Stimulated activated CD8-positive, alpha-beta memory T cell treated with anti-CD3 and anti-CD28 coated beads, Interleukin-7, amount 100 ng/mL, for 4 hours (primary cell): ENCODE measurements at places on chromosomes 16 and 17.

- DNase-seq: no peak
These were observed 489.0 kb upstream of the ZFHX3 start for GRCh38 chr16:73536931-73537330.

DNA sequence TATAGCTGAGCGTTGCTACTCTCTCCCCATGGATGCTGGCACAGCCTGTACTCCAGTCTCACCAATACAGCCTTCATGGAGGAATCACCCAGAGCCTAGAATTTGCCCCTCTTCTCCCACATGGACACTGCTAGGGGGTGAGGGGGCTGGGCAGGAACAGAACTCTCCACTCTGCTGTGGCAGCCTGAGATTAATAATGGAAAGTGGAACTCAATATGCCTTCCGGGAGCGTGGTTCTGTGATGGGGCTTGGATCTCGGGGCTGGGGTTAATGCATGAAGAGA lies 1.2 kb downstream of the SLC9A5 start:
- DNase-seq: no peak

DNA sequence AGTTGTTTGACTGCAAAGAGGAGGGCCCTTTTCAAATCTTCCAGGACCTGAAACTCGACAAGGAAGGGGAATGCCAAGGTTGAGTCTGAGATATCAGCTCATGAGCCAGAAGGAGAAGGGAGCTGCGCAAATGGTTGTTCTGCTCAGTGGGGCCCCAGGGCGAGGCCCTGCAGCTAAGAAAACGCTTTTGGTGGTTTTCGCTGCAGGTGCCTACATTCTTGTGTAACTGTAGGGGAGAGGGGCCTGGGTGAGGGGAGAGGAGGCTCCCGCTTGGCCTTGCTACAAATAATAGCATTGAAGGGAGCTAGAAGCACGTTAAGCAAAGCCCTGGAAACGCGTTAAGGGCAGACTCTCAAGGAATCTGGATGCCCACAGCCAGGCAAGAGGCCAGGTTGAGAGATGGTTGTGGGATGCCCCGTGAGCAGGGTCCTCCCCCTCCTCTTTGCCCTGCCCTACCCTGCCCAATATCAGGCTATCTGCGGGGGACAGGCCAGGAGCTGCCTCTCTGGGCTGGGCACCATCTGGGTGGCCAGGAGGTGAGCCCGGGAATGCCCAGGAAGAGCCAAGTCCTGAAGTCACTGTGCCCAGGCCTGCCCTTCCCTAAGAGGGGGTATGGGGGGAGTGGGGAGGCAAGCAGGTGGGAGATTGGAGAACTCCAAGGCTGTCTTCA lies 21.9 kb downstream of the GPR142 start:
- DNase-seq: no peak

- no peak for DNase-seq
These were observed 27.1 kb downstream of the PPM1D start for GRCh38 chr17:60627124-60627523.

GRCh38 chr16:48014349-48015135 lies 141.3 kb downstream of the ABCC12 start:
- no peak for DNase-seq

GRCh38 chr17:62763891-62764600 lies 44.1 kb downstream of the MARCHF10 start:
- DNase-seq: no peak

DNA sequence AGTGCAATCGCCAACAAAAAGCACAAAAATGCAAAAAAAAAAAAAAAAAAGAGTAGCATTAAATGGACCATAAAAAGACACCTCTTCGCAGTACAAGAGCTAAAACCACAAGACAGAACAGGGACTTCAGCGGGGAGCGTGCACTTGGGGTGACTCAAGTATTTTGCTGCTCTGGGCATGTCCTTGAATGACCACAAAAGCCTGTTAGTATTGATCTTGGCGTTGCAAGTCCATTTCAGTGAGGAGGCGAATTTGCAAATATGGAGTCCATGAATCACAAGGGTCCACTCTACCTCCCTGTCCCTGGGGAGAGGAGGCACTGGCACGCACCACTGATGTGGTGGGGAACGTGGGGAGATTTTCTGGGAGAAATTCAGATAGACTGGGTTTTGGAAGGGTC lies 78.9 kb downstream of the CNGB1 start:
- DNase-seq: no peak

- DNase-seq: no peak
These were observed 47.3 kb downstream of the OMG start for GRCh38 chr17:31249835-31250141.

GRCh38 chr17:49148171-49148570 lies 15.6 kb downstream of the B4GALNT2 start:
- no peak for DNase-seq

GRCh38 chr16:70679671-70680494 lies 6.0 kb downstream of the MTSS2 start:
- no peak for DNase-seq

DNA sequence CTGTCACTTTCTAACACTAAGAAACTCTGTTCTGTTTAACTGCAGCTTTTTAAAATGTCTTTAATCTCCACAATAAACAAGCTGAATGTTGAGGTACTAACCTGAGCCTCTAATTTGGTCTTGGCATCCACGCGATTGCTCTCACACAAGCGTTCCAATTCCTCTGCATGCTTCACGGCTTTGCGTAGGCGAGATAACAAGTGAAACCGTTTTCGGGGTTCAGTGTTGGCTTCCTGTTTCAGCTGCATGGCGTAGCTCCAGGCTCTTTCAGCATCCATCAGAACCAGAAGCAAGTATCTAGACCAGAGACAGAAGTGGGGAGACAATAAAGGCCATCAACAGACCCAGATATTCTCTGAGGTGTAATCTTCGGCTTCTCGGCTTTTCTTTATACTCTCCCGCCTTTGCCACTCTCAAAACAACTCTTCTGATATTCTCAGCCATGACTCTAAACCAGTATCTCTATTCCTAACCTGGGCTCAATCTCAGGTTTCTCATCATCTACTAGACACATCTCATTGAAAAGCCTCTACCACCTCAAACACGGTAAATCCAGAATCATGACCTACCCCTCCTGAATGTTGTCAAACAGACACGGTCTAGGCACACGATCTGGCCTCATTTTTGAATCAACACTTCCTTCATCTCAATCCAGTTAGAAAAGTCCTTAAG lies 8.3 kb downstream of the SRP68 start:
- peak; percentile 29 for DNase-seq

- peak; percentile 30 for DNase-seq
These were observed 12.9 kb downstream of the P2RX5 start for GRCh38 chr17:3683054-3683511.
